AG09309 (cell line): ENCODE measurements at places on chromosomes 7 and 10.
A peak's percentile ranks its signal among the peaks of the same experiment; 100 is the strongest.

DNA sequence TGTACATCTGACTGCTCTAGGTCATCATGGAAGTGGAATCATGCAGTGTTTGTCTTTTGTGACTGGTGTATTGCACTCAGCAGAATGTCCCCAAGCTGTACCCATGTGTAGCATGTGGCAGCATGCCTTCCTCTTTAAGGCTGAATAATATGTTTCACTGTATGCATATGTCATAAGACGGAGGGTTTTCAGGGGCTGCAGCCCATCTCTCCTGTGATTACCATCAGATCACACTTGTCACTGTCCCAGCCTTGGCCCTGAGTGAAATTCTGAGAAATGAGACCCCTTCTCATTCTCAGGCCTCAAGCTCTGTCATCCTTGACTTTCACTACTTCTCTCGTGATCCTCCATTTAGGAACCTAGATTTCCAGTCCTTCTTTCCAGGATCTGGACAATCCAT is 50.0 kb downstream of the CPXM2 start:
- DNase-seq: no peak

DNA sequence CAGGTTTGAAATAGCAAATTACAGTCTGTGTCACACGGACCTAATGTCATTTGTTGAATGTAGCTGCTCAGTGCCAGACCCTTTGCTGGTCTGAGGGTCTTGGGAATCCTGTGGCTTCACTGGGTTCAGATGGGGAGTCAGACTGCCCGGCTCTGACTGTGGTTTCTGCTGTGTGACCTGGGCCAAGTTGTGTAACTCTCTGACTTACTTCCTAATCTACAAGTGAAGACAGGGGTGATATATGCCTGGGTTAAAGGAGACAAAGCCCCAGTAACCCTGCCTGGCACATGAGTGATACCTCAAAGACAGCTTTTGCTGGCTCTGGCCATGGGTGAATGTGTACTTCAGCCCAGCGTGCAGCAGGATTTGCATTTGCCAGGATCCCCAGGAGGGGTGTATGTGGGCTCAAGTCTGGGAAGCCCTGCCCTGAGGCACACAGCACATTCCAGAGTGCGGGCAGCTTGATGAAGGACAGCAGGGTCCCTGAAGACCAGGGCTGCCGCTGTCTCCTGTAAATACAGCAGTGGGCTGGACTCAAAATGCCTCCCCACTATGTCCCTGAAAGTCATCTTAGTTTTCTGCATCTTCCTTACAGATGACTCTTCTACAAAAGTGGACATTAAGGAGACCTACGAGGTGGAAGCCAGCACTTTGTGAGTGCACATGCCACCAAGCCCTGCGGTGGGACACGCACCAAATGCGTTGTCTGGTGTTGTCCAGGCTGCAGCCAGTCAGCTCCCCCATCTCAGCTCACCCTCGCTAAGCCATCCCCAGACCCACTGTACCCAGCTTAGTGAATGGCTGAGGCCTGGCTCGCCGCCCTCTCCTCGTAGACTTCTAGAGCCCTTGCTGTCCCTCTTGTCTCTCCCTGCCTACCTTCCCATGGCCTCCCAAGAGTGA is 16.4 kb downstream of the NACAD start:
- no peak for DNase-seq

DNA sequence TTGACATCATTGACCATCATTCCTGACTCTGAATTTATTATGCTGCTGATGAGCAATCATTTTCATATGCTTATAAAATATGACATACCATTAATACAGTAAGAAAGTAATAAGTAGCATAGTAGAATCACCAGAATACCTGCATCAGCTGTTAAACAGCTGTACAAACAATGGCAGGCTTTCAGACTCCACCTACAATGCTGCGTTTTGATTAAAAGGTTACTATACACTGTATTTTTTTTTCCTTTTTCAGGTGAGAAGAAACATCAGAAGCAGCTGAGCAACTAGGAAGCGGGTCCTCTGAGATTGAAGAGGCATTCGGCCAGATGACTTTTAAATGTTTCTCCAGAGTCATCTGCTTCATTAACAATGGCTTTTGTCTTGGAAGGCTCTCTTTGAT is 7.1 kb downstream of the ASNS start:
- no peak for DNase-seq

- DNase-seq: no peak
Measured at GRCh38 chr7:39186671-39187070, 209.0 kb downstream of the POU6F2 start.

DNA sequence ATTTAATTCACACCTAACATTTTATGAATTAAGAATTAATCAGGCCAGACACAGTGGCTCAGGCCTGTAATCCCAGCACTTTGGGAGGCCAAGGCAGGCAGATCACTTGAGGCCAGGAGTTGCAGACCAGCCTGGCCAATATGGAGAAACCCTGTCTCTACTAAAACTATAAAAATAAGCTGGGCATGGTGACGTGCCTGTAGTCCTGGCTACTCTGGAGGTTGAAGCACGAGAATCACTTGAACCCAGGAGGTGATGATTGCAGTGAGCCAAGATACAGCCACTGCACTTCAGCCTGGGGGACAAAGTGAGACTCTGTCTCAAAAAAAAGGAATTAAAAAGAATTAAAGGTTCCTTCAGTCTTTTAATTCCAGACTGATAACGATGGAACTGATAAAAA is 11.1 kb downstream of the LARP4B start:
- no peak for DNase-seq

- no peak for DNase-seq
Measured at GRCh38 chr10:98078774-98079173, 48.4 kb upstream of the CRTAC1 start.

DNA sequence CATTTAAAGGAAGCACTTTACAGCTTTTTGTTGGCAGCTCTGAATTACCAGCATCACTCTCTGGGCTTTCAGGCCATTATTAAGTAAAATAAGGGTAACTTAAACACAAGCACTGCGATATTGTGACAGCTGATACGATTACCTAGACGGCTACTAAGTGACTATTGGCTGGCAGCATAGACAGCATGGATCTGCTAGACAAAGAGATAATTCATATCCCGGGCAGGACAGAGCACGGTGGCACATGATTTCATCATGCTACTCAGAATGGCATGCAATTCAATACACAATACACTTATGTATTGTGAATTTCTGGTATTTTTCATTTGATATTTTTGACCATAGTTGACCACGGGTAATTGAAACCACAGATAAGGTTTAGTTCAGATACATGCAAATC is 522.0 kb upstream of the LRRN3 start:
- DNase-seq: no peak

DNA sequence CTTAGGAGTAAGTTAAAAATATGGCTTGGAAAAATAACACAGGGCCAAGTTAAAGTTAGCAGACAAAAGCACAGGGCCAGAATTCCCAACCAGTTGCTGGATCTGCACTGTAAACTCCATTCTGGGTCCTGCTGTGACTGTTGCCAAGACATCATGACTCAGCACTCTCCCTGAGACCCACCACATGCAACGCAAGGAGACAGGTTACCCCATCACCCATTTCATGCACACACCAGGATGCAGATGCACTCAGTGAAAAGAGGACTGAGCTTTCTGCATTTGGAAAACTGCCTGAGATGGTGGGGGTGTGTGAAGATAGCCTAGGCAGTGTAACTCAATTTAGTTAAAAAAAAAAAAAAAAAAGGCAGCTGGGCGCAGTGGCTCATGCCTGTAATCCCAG is 97.6 kb upstream of the ZNF438 start:
- peak; percentile 60 for DNase-seq

GRCh38 chr7:127954357-127954748 is 76.9 kb downstream of the LRRC4 start:
- no peak for DNase-seq

GRCh38 chr7:50207686-50208255 is 96.7 kb upstream of the IKZF1 start:
- DNase-seq: no peak

- DNase-seq: no peak
Measured at GRCh38 chr7:56483861-56484550, 367.8 kb upstream of the NUPR2 start.

DNA sequence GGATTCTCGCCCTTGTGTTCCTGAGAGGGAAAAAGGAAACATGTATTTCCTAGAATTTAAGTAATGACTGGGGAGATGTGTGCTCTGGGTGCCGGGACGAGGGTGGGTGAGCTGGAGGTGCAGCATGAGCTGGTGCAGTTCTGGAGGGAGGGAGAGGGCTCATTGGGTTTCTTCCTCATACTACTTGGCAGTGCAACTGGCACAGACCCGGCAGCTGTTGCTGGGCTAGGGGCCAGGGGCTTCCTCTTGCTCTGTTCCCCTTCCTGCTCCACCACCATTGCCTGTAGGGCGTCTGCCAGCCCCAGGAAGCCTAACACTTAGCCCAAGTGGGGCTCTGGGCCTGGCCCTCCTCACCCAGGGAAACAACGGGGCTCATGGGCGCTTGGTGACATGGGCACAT is 5.9 kb downstream of the RET start:
- DNase-seq: no peak

DNA sequence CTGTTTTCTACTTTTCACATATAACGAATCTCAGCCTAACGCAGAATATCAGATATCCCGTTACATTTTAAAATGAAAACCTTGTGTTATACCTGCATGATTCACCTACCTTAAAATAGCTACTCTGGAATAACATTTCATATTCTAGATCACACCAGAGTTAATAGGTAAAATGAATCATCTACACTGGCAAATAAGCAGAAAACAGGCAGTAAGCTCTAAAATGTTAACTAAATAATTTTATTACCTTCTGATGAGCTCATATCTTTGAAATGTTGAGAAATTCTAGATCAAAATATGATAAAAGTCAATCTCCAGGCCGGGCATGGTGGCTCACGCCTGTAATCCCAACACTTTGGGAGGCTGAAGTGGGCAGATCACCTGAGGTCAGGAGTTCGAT is 71.3 kb downstream of the CPEB3 start:
- DNase-seq: no peak
